ENCODE measurements at places on chromosomes 11 and 22. TPM values are rescaled to one million over a fixed set of nuclear protein-coding genes. Genes with fewer than 3 reads are reported as not detected.

OR51G2 gene
- not detected for polyA plus RNA-seq

CCDC82 gene
- 11.9 TPM for polyA plus RNA-seq

JAML gene
- not detected for polyA plus RNA-seq

HEPHL1 gene
- polyA plus RNA-seq, result 0.04 TPM

MS4A6E gene
- not detected for polyA plus RNA-seq

MPPED1 gene
- not detected for polyA plus RNA-seq

OR8A1 gene
- polyA plus RNA-seq, result not detected

MYEOV gene
- 1.6 TPM for polyA plus RNA-seq

IL10RA gene
- polyA plus RNA-seq, result not detected

OR10G4 gene
- not detected for polyA plus RNA-seq

- DNase-seq, result no peak
These were observed 35.0 kb downstream of the AMPD3 start for GRCh38 chr11:10490032-10490397.

- no peak for DNase-seq
These were observed 188.6 kb downstream of the PGR start for GRCh38 chr11:100941033-100941432.

GRCh38 chr11:65814986-65815565 is 18.7 kb upstream of the SNX32 start:
- no peak for DNase-seq

GRCh38 chr11:111407652-111408051 is 28.6 kb upstream of the POU2AF1 start:
- DNase-seq, result no peak

DNA sequence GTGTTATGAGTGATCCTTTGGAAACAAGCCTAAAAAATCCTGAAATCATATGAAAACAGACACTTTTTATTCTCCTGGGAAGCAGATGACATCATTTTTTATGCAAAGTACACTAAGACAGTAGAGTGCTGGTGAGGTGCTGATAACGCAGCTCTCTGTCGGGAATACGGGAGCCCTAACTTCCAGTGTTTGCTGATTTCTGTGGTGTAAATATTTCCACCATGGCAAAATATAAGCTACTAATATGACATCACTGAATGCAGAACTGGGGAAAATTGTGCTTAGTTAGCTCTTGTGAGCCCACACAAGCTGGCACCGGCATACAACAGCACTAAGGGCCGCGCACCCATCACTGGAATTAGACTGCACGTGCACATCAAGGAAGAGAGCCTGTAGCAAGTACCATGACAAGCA is 82.6 kb downstream of the FAM76B start:
- DNase-seq, result no peak

- DNase-seq, result no peak
These were observed 11.7 kb upstream of the ASPHD2 start for GRCh38 chr22:26417406-26417805.

GRCh38 chr11:69381681-69382130 is 87.8 kb downstream of the MYEOV start:
- no peak for DNase-seq

GRCh38 chr11:113472471-113472870 is 2.7 kb downstream of the DRD2 start:
- DNase-seq, result no peak

DNA sequence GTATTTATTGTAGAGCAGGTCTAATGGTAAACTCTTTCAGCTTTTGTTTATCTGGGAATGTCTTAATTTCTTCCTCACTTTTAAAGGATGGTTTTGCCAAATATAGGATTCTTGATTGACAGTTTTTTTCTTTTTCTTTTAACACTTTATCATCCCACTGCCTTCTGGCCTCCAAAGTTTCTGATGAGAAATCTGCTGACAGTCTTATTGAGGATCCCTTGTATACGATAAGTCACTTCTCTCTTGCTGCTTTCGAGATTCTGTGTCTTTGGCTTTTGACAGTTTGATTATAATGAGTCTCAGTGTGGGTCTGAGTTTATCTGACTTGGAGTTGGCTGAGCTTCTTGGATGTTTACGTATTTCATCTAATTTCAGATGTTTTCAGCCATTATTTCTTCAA is 6.7 kb upstream of the TSKU start:
- DNase-seq, result no peak
